ENCODE measurements at places on chromosomes 6 and 20. TPM values are rescaled to one million over a fixed set of nuclear protein-coding genes. Genes with fewer than 3 reads are reported as not detected.

GRCh38 chr6:17179530-17180073, 77.8 kb downstream of the STMND1 start:
- DNase-seq, result no peak

DNA sequence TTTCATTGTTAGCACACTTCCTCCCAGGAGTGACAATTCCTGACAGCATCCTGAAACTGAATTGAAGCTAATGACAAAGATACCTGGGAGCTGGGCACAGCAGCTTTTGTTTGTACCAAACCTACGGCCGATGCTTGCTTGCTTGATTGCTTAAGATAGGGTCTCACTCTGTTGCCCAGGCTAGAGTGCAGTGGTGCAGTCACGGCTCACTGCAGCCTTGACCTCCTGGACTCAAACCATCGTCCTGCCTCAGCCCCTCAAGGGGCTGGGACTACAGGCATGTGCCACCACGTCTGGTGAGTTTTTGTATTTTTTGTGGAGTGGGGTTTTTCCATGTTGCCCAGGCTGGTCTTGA, 84.7 kb upstream of the SCP2D1 start:
- no peak for DNase-seq

- no peak for DNase-seq
These were observed 371.0 kb downstream of the TENT5A start for GRCh38 chr6:81381382-81381916.

DNA sequence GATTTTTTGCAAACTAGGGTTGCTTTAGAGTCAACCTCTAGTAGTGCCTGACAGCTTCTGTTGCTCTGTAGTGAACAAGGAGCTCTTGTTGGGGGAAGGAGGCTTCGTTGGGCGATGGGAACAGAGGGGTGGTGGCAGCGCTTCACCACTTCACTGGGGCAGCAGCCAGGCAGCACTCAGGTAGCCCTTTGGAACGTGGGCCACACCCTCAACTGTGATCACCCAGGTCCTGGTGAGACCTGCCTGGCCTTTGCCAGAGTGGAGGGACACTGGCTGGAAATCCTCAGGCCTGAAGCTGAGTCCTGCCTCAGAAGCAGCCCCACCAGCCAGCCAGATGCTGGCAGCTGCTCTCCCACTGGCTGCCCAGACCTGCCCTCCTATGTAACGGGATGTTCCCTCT, 10.4 kb upstream of the EDN3 start:
- DNase-seq, result no peak

GRCh38 chr6:33123732-33124524, 48.1 kb downstream of the HLA-DPB1 start:
- no peak for DNase-seq

SPATS1 gene
- not detected for total RNA-seq

- DNase-seq, result peak; percentile 71
These were observed 24.1 kb upstream of the SULF2 start for GRCh38 chr20:47809161-47809960.

DNA sequence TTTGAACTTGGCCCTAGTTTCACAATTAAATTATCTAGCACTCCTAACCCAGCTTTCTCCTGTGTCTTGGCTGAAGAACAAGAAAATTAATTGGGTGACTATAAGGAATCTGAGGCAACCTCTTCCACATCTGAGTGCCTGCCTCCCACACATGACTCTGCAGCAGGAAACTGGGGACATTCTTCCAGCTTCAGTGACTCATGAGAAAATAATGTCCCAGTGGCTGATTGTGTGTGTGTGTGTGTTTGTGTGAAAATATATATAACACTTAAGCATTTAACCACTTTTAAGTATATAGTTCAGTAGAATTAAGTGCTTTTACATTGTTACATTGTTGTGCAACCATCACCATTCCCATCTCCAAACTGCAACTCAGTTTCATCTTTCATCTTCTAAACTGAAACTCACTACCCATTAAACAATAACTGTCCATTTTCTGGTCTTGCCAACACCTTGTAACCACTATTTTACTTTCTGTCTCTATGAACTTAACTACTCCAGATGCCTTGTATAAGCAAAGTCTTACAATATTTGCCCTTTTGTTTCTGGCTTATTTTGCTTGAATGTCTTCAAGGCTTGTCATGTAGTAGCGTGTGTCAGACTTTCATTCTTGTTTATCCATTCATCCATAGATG, 8.7 kb downstream of the TRIM38 start:
- DNase-seq, result no peak

CTCFL gene
- total RNA-seq, result not detected

PHACTR1 gene
- 26.2 TPM for total RNA-seq

CLVS2 gene
- total RNA-seq, result not detected

GRCh38 chr20:63598479-63599395, 24.7 kb upstream of the HELZ2 start:
- DNase-seq, result no peak

GRCh38 chr6:67883500-67884366, 751.3 kb upstream of the ADGRB3 start:
- DNase-seq, result no peak

NRSN1 gene
- total RNA-seq, result not detected

DNA sequence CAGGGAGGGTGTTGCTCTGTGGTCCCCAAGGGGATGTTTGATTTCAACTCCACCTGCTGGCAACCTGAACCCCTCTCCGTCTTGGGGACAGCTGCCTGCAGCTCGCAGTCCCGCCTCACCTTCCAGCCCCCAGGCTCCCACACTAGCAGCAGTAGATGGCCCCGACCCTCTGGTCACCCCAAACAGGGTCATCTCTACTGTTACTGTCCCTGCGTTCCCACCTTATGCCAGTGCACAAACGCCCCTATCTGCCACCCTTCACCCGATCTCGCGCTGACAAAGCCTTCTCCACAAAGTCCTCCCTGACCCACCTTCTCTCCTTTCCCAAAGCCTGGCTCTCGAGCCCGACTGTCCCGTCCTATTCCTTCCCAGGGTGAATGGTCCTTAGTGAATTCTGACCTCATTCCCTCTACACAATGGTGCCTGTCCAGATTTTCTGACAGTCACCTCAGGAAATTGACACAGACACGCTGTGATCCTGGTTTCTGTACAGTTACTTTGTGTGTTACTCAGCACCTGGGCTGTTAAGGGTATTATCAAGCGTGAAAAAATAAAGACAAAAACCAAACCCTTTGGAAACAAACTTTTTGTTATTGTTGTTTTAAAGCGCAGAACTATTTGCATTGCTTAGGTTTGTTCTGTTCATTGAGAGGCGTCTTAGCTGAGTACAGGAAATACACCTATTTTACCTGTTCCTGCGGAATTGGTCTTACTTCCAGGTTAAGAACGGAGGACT, 728 bp downstream of the FUT9 start:
- DNase-seq, result no peak

- DNase-seq, result no peak
These were observed 595 bp downstream of the FBXO5 start for GRCh38 chr6:152981989-152982903.

DNA sequence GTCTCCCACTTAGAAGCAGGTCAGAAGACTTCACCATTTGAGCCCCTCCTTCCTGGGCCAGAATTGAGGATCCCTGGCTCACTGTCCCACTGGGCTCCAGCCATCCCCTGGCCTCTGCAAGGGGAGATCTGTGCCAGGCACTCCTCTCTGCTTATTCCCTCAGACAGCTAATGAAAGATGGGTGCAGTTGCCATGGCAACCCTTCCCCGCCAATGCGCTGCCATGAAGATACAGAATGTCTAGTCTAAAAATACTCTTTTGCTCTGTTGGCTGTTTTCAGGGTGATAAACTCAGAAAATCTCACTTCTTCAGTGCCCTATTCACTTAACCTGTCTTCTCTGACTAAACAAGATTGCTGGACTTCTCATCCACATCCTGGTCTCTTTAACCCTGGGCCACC, 13.6 kb upstream of the TTLL2 start:
- DNase-seq, result no peak

DNA sequence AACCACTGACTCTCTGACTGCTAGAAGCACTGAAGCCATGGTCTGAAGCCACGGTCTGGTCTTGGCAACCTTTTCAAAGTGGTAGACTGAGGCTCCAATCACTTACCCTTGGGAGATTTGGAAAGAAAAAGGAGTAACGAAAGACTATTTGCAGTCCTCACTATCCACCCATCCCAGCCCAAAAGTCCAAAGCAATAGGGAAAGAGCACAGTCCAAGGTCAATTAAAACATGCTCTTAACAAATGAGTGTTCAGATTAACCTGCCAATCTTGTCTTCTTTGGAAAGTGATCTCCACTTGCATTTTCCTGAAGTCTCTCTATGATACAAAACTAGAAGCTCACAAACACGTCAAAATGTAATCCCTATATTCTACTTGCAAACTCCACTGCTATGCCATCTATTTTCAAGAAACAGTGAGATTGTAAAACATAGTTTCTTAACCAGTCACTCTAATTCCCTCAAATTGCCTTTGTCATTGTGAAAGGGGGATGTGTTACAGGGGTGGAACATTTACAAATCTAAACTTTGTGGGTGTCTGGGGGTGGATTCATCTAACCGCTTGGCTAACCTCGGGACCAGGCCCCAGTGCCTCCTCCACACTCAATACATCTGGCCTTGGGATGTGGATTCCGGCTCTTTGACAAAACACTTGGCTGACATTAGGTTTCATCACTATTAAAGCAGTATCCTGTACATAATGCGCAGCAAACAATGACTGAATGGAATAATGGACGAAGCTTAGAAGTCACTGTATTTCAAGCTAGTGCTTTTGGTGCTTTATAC, 56.4 kb downstream of the B4GALT5 start:
- no peak for DNase-seq

LY6G6C gene
- not detected for total RNA-seq

GRCh38 chr20:19909725-19910124, 107.4 kb upstream of the NAA20 start:
- peak; percentile 87 for DNase-seq

GRCh38 chr20:62830821-62831220, 14.0 kb downstream of the COL9A3 start:
- DNase-seq, result no peak

- DNase-seq, result no peak
These were observed 82.3 kb upstream of the SLC24A3 start for GRCh38 chr20:19129976-19130612.

DNA sequence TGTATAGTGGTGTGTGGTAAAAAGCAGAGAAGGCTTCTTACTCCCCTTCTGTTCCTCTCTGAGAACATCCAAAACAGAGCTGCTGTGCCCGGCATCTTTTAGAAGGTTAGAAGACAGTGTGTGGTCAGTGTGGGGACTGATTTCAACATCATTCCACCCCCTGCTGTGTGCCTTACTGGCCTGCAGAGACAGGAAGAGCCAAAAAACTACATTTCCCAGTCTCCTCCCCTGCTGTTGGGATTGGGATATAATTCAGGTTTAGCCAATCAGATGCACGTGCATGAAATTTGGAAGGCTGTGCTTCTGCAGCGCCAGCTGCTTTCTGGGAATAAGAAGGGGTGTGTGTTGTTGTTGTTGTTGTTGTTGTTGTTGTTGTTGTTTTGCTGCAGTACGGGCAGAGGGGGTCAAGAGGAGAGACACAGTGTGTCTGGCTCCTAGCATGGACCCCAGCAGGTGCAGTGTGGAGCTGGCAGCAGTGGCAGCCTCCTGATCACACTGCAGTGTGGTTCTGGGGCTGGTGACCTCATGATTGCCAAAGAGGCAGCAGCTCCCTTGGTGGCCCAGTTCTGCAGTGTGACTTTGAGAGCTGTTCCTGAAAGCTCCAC, 74.7 kb downstream of the MRPL14 start:
- peak; percentile 75 for DNase-seq

DNA sequence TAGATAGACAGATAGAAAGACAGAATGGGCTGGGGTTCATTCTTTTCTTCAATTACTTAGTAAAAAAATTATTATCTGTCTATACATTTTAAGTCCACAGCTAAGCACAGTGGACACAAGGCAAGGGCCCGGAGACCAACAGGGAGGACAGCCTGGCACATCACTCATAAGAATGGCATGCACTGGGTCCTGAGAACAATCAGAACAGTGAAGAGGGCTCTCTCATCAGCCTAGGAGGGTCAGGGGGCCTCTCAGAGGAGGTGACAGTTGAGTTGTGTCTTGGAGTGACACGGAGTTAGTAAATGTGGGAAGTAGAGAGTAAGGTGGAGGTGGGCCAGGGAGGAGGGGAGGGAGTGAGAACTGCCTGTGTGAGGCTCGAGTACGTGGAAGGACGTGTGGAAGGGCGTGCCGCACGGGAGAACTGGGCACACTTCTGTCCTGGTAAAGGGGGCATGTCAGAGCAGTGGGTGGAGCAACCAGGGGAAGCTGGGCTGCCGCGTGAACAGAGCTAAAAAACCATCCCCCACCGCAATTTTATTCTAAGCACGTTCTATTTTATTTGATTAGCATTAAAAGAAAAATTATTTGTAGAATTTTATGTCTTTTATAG, 45.1 kb upstream of the DSP start:
- DNase-seq, result no peak

GRCh38 chr6:137911675-137912191, 44.7 kb downstream of the TNFAIP3 start:
- DNase-seq, result no peak

THEMIS gene
- 0.08 TPM for total RNA-seq

ZC2HC1B gene
- not detected for total RNA-seq

Data from cardiac septum (tissue), 1 donor.